ENCODE measurements at places on chromosomes 7 and 10. TPM values are rescaled to one million over a fixed set of nuclear protein-coding genes. Genes with fewer than 3 reads are reported as not detected.

GRCh38 chr7:108078211-108078673, 51.9 kb downstream of the LAMB4 start:
- H3K27me3 ChIP-seq = no peaks in the 10 kb centered on the region
- H3K4me1 ChIP-seq = peaks cover 19% of the 10 kb centered on the region
- no peak overlapping the region for H3K4me3 ChIP-seq

Gene C10orf67
- not detected for total RNA-seq

DNA sequence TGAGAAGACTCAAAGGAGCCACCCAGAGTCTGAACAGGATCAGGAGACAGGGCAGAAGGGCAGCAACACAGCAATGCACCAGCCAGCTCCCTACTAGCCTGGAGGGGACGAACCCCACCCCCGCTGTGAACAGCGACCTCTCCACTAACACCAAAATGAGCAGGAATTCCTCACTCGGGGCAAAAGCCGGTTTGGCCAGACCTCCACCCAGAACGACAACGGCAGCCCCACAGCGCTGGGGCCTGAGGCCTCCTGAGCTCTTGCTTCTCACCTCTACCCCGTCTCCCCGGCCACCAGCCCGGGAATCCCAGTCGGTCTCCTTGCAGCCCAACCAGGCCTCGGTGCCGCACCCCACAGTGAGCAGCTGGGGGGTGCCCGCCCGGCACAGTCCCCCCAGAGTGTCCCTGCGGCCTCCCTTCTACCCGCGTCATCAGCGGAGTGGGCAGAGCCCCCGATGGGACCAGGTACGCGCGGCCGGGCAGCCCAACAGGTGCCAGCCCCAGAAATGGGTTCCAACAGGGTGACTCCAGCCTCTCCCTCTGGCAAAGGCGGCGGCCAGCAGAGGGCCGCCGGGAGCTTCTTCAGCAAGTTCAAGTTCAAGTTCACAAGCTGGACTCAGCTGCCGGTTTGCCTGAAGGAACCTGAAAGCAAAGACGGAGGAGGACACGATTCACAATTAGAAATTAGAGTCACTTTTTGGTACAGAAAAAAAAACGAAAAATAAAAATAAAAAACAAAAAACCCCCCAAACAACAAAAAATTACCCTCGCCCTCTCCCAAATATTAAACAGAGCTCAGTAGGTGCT, 129.0 kb downstream of the MARCHF5 start:
- DNase-seq = peak; percentile 63
- peak overlapping the region; percentile 84 for H3K27ac ChIP-seq
- H3K27me3 ChIP-seq = peaks cover 24% of the 10 kb centered on the region
- H3K4me1 ChIP-seq = peaks cover 24% of the 10 kb centered on the region
- peak overlapping the region; percentile 74 for H3K4me3 ChIP-seq

DNA sequence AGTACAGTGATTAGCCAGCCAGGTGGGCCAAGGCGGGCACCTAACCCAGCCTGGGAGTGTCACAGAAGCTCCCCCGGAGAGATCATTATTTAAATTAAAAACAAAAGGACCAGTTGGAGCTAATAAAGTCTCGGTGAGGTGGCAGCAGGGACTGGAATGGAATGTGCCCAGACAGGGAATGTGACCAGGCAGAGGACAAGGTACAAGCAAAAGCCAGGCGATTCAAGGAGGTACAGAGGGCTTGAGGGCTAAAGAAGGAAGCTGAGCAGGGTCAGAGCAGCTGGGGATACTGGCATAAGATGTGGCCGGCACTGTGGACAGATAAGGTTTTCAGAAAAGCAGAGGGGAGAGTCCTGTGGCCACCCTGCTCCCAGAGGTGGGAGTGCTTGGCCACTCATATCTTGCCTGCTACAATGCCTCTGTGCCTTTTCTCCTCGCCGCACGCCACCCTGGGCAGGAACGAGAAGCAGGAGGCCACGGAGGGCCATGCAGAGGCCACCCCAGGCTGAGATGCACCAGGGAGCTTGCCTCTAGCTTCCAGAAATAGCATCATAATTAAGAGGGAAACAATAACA, 13.2 kb downstream of the TMEM273 start:
- no peak overlapping the region for H3K4me3 ChIP-seq
- peaks cover 7% of the 10 kb centered on the region for H3K4me1 ChIP-seq
- H3K36me3 ChIP-seq = no peaks in the 10 kb centered on the region
- H3K27ac ChIP-seq = no peak overlapping the region

DNA sequence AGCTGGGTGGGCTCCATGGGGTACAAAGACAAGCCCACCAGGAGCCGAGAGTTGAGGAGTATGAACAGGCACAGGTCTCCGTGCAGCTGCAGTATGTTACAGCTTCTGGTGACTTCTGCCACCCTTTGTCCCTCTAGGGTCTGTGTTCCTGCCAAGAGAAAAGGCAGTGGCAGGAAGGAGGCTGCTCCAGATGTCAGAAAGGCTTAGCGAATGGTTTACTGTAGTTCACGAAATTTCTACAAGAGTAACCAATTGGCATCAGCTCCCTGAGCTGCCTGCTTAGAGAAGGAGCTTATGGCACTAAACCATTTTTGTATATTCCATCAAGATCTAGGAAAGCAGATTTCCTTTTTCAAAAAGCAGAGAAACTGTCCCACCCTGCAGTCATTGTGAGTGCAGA, 48.2 kb upstream of the TMEM72 start:
- H3K27ac ChIP-seq = no peak overlapping the region
- no peak overlapping the region for H3K4me3 ChIP-seq
- H3K4me1 ChIP-seq = peaks cover 35% of the 10 kb centered on the region

Gene PIK3CG
- total RNA-seq = 0.11 TPM

DNA sequence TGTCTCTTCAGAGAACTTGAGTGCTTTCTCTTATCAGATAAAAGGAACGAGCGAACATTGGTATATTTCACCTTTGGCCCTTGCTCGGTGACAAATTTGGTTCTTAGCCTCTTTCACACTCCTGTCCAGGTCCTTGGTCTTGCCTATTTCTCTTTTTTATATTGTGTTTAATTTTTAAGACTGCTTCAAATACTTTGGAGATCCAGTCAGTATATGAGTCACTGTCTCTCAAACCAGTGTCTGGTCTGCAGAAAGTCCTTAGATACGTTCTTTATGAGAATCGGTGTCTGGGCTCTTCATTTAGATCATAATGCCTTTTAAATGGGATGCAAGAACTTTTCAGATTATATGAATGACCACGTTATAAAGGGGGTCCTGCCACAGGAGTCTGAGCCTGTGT, 55.0 kb downstream of the PIK3AP1 start:
- 0 out of 2 replicates have a peak, but pooled peaks cover under 1% of the 10 kb centered on the region for H3K4me1 ChIP-seq
- H3K4me3 ChIP-seq = no peak overlapping the region
- H3K27me3 ChIP-seq = no peaks in the 10 kb centered on the region
- no peaks in the 10 kb centered on the region for H3K36me3 ChIP-seq
- no peak overlapping the region for H3K27ac ChIP-seq

DNA sequence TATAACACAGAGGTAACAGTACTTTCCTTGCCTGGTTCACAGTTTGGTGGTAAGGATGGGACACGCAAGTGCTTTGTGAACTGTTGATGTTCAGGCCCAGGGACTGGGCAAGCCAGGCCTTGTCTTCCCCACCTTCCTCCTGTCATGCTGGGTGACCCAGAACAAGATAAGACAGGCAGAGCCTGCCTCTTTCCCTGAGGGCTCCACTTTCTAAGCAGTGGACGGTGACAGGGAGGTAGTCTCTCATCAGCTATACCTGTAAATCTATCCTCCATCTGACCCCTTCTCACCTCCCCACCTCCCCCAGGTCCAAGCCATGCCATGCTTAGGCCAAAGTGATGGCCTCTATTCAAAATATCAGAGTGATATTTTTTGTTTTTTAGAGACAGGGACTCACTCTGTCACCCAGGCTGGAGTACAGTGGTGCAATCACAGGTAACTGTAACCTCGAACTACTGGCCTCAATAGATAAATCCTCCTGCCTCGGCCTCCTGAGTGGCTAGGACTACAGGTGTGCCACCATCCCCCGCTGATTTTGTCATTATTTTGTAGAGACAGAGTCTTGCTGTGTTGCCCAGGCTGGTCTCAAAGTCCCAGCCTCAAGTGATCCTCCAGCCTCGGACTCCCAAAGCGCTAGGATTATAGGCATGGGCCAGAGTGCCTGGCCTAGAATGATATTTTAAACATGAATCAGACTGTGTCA, 42.8 kb downstream of the PDLIM1 start:
- peak overlapping the region; percentile 74 for H3K27ac ChIP-seq
- DNase-seq = no peak
- H3K4me1 ChIP-seq = peaks cover 48% of the 10 kb centered on the region
- H3K36me3 ChIP-seq = peaks cover 35% of the 10 kb centered on the region
- no peaks in the 10 kb centered on the region for H3K27me3 ChIP-seq
- H3K4me3 ChIP-seq = no peak overlapping the region

Gene LRMDA
- 0.48 TPM for total RNA-seq

GRCh38 chr10:47165711-47166404, 134.1 kb upstream of the GDF10 start:
- no peak for DNase-seq
- no peaks in the 10 kb centered on the region for H3K27me3 ChIP-seq
- H3K4me3 ChIP-seq = no peak overlapping the region
- H3K4me1 ChIP-seq = peaks cover 2% of the 10 kb centered on the region

GRCh38 chr10:80139265-80139664, 6.7 kb downstream of the PLAC9 start:
- no peaks in the 10 kb centered on the region for H3K36me3 ChIP-seq
- peaks cover 6% of the 10 kb centered on the region for H3K4me1 ChIP-seq
- DNase-seq = no peak
- H3K27me3 ChIP-seq = peaks cover 2% of the 10 kb centered on the region

- peaks cover 2% of the 10 kb centered on the region for H3K36me3 ChIP-seq
- peaks cover 6% of the 10 kb centered on the region for H3K27me3 ChIP-seq
- H3K4me3 ChIP-seq = no peak overlapping the region
- peaks cover 35% of the 10 kb centered on the region for H3K4me1 ChIP-seq
Observed at GRCh38 chr10:1290071-1290471, 233.9 kb downstream of the WDR37 start.

DNA sequence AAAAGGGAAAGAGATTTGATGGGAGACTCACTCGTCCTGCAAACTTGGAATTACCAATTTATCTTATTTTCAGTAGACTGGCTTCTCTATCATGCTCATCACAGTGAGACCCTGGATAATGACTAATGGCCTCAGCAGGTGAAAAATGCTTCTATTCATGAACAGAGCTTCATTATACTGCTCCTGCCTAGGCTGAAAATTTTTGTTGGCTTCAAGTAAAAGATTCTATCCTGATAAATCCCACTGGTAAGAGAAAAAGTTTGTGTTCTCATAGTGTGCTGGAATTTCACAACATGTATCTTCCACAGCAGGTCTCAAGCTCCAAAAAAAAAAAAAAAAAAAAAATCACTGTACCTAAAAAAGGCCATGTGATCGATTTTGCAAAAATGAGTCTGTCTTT, 329.3 kb upstream of the FZD8 start:
- peaks cover 96% of the 10 kb centered on the region for H3K27me3 ChIP-seq
- no peak for DNase-seq
- H3K36me3 ChIP-seq = no peaks in the 10 kb centered on the region
- H3K4me1 ChIP-seq = peaks cover 13% of the 10 kb centered on the region

Gene CAV1
- 10.9 TPM for total RNA-seq

Gene C7orf25
- 5.5 TPM for total RNA-seq

DNA sequence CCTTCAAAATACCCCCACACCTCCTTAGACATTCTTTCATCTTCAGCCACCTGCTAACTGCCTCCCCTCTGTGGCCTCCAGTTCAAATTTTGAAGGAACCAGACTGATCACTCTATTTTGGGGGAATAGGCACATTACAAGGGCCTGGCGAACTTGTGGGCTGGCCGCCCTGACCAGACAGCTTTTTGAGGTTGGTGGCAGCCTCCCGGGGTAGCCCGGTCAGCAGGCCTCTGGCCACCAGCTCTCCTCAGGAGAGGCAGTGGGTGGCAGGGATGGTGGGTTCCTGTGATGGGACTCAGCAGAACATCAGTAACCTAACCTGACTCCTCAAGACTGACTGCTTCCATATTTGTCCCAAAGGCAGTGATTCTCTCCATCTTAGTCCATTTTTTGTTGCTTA, 17.4 kb upstream of the EEPD1 start:
- DNase-seq = no peak
- no peaks in the 10 kb centered on the region for H3K4me1 ChIP-seq

DNA sequence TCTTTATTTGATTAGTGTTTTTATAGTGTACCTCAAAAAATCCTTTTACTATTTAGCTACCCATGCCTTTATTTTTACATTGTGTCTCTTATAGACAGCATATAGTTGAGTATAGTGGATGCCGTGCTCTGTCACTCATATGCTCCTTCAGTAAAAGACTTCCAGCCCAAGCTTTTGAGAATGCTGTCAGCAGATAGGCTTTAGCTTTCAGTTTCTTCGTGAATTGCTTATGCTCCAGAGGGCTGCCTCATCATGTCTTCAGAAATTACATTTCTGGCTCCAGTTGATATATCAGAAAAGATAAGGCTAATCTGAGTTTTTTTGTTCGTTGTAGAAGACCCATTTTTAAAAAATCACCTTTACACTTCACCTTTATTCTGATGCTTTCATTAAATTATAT, 332.0 kb downstream of the NXPH1 start:
- no peaks in the 10 kb centered on the region for H3K36me3 ChIP-seq
- H3K27ac ChIP-seq = no peak overlapping the region
- no peak overlapping the region for H3K4me3 ChIP-seq

GRCh38 chr10:15200626-15201025, 32.1 kb upstream of the NMT2 start:
- DNase-seq = no peak
- no peaks in the 10 kb centered on the region for H3K27me3 ChIP-seq
- H3K4me1 ChIP-seq = peaks cover 16% of the 10 kb centered on the region

Gene GSTO2
- total RNA-seq = 17.6 TPM

DNA sequence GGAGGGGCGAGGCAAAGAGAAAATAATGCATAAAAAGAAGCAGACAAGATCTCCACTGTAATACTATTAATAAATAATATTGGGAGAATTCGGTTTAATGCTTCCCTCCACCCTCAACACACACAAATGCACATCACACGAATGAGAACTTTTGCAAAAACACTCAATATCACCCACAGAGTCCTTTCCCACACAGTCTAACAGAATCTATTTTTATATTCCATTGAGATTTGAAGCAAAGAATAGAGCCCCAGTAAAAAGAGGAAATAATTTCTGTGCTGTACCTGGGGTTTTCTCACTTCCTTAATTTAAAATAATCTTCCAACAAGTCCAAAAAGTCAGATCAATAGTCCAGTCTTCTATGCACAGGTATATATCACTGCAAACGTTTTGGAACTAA, 17.0 kb downstream of the PIK3AP1 start:
- H3K4me3 ChIP-seq = no peak overlapping the region
- H3K4me1 ChIP-seq = peaks cover 9% of the 10 kb centered on the region
- peaks cover 4% of the 10 kb centered on the region for H3K36me3 ChIP-seq
- H3K27ac ChIP-seq = no peak overlapping the region
- H3K27me3 ChIP-seq = no peaks in the 10 kb centered on the region
- no peak for DNase-seq

GRCh38 chr10:11140963-11141362, 123.3 kb downstream of the CELF2 start:
- no peak overlapping the region for H3K4me3 ChIP-seq
- no peak for DNase-seq
- peaks cover 47% of the 10 kb centered on the region for H3K4me1 ChIP-seq

Gene ZNF853
- total RNA-seq = 8.0 TPM

Gene IL2RA
- 0.31 TPM for total RNA-seq

Gene LIPN
- total RNA-seq = not detected

DNA sequence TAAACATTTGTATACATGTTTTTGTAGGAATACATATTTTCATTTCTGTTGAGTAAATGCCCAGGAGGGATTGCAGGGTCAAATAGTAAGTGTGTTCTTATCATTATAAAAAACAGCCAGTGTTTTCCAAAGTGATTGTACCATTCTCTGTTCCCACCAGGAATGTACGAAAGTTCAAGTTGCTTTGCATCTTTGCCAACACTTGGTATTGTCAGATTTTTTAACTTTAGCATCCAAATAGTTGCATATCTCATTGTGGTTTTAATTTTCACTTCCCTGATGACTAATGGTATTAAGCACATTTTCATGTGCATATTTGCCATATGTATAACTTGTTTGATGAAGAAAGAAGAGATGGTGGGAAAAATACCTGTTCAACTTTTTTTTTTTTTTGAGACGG, 213.9 kb downstream of the ZNF365 start:
- no peak overlapping the region for H3K4me3 ChIP-seq
- H3K27ac ChIP-seq = no peak overlapping the region
- no peak for DNase-seq
- no peaks in the 10 kb centered on the region for H3K27me3 ChIP-seq

Gene CLRN3
- total RNA-seq = not detected
